ENCODE measurements at places on chromosomes 16 and 17. TPM values are rescaled to one million over a fixed set of nuclear protein-coding genes. Genes with fewer than 3 reads are reported as not detected.

GRCh38 chr17:82277851-82278250 is 4.4 kb upstream of the CSNK1D start:
- H3K4me1 ChIP-seq: peaks cover 3% of the 10 kb centered on the region
- no peak overlapping the region for H3K4me3 ChIP-seq
- no peak overlapping the region for H3K27ac ChIP-seq

DNA sequence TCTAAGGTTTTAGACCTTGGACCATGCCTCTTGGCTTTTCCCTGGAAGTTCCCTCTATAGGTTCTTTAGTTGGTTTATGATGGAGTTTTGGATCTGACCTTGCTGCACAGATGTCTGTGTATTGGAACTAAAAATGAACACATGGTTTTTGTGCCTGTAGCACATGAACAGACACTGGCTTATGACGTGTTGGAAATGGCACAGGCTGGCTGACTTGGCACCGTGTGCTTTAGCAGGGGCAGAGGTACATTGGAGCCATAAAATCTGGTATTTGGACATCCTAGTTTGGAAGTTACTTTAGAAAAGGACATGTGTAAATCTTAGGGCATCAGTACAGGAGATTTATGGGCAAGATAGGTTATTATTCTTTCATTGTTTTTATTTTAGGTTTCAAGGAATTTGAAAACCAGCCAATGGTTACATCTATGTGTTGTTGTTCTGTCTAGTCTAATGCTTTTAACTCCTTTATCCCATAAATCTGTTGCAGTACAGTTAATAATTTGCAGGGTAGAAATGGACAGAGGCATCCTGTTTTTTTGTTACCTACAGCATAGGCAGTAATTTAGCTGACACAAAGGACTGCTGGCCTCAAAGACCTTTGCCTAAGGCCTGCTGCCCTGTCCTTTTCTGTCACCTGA is 6.0 kb downstream of the SOCS7 start:
- H3K27me3 ChIP-seq: no peaks in the 10 kb centered on the region
- H3K4me1 ChIP-seq: peaks cover 12% of the 10 kb centered on the region
- H3K27ac ChIP-seq: no peak overlapping the region
- no peak overlapping the region for H3K4me3 ChIP-seq

DNA sequence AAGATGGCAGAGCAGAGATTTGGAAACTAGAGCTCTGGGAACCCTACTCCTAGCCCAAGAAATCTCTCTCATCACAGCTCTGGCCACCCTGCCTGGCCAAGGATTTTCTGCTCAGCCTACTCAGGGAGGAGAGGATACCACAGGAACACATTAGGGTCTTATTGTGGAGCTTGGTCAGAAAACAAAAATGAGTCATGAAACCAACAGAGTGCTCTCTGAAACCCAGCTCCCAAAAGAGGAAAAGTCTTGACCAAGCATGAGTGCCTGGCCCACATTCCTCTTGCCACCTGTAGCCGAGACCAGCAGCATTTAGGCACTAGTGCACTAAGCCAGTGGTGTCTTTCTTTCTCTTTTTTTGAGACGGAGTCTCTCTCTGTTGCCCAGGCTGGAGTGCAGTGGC is 18.1 kb downstream of the SLC13A5 start:
- H3K4me3 ChIP-seq: no peak overlapping the region
- H3K27ac ChIP-seq: no peak overlapping the region
- H3K36me3 ChIP-seq: no peaks in the 10 kb centered on the region
- H3K4me1 ChIP-seq: no peaks in the 10 kb centered on the region
- H3K27me3 ChIP-seq: no peaks in the 10 kb centered on the region

CES1 gene
- total RNA-seq: not detected

PDILT gene
- total RNA-seq: not detected

DHRS7C gene
- total RNA-seq: not detected

GRCh38 chr16:24531166-24531565 is 8.2 kb upstream of the RBBP6 start:
- H3K4me3 ChIP-seq: no peak overlapping the region
- no peak for DNase-seq
- H3K36me3 ChIP-seq: no peaks in the 10 kb centered on the region
- H3K4me1 ChIP-seq: no peaks in the 10 kb centered on the region

GRCh38 chr16:81713796-81714195 is 65.3 kb upstream of the PLCG2 start:
- H3K4me3 ChIP-seq: no peak overlapping the region
- peaks cover 10% of the 10 kb centered on the region for H3K4me1 ChIP-seq
- no peak for DNase-seq
- no peaks in the 10 kb centered on the region for H3K36me3 ChIP-seq
- no peak overlapping the region for H3K27ac ChIP-seq

DNA sequence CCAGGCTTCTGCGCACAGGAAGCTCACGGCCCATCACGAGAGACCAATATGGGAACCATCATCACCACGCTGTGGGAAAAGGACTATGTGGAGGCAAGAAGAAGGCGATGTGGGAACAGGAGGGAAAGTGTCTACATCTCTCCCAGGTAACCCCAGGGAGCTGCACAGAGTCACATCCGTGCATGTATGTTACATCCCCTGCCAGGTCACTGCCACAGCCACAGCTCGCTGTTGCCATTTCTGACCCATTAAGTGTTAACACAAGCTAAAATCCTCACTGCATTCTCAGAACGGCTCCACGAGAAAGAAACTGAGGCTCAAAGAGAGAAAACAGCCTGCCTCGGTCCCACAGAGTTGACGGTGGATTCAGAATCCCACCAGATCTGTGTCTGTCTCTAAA is 319.1 kb downstream of the FOXL1 start:
- H3K27ac ChIP-seq: no peak overlapping the region
- no peaks in the 10 kb centered on the region for H3K27me3 ChIP-seq
- H3K4me3 ChIP-seq: no peak overlapping the region
- peaks cover under 1% of the 10 kb centered on the region for H3K4me1 ChIP-seq
